Cardiac septum (tissue), 1 donor: ENCODE measurements at places on chromosomes 1 and 21. TPM values are rescaled to one million over a fixed set of nuclear protein-coding genes. Genes with fewer than 3 reads are reported as not detected.
A peak's percentile ranks its signal among the peaks of the same experiment; 100 is the strongest.

Gene ZNF683
- not detected for total RNA-seq

Gene KCNK2
- total RNA-seq, result 0.11 TPM

Gene TAS1R2
- total RNA-seq, result not detected

Gene PLA2G2E
- total RNA-seq, result not detected

- peak; percentile 76 for DNase-seq
Measured at GRCh38 chr1:156623946-156624813, 5.0 kb downstream of the HAPLN2 start.

GRCh38 chr1:183908079-183908478 lies 103.2 kb downstream of the RGL1 start:
- no peak for DNase-seq

DNA sequence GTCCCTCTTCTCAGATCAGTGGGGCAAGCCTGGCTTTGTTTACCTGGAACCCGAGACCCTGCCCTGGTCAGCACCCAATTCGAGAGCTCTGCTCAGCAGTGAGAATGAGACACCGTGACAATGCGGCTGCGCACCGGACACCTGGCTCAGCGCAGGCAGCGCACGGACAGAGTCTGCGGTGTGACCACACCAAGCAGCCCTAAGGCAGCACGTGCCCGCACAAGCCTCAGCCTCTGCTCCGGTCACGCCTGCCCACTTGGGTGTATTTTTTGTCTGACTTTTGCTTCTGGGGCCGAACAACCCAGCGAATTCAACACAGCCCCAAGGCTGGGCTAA lies 4.7 kb downstream of the KRTAP10-8 start:
- DNase-seq, result no peak

DNA sequence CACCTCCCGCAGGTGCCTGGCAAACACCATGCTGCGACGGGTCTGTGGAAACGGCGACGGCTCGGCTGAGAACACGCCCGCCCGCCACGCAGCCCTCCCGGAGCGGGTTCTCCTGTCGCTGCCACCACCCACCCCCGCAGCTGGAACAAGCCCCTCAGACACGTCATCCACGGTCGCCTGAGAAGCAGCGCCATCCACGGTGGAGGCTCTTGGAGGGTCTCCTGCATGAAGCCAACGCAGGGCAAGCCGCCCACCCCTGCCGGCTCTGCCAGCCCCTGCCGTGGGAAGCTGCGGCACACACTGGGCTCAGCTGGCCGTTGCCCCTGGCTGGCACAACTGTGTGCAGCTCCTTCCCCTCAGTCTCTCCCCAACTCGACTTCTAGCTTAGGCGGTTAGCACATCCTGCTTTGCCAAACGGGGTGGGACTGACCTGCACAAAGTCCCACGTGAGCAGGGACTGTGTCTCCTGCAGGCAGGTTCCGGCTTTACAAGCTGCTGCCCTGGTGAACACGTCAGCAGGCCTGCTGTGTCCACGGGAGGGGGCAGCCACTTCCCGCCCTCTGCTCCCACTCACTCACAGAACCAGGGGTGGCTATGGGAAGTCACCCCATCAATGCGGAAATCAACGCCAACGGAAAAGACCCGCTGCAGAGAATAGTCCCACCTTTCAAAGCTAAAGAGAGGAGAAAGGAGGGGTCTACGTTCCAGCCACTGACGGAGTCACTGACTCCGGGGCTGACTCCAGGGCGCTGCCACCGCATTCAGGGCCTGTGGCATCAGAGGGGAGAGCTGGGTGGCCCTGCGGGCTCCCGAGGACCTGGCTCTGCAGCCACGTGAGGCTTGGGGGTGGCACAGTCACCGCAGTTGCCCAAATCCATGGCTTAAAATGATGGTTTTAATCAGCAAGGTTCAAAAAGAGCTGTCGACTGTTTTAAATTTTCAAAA lies 10.3 kb downstream of the POFUT2 start:
- DNase-seq, result peak; percentile 58

- DNase-seq, result no peak
Measured at GRCh38 chr1:106055855-106056254, 1000.6 kb upstream of the PRMT6 start.
